ENCODE measurements at places on chromosomes 6 and 20.

DNA sequence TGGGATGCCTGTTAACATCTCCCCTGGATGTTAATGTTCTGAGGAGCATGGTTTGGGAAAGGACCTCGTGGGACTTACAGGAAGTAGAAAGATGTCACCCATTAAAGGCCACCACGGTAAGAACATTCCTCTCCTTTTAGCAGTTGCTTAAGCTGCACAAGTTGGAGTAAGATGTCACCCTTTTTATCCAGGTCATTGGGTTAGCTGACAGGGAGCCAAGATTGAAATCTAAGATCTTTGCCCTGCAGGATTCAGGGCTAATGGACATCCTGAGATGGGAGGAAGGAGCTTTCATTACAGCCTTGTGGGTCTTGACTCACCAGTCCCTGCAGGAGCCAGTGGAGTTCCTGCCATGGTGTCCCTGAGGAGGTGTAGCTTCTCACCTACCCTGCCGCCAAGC, 22.1 kb downstream of the PABPC1L start:
- no peak overlapping the region for H3K4me3 ChIP-seq
- no peak for DNase-seq

DNA sequence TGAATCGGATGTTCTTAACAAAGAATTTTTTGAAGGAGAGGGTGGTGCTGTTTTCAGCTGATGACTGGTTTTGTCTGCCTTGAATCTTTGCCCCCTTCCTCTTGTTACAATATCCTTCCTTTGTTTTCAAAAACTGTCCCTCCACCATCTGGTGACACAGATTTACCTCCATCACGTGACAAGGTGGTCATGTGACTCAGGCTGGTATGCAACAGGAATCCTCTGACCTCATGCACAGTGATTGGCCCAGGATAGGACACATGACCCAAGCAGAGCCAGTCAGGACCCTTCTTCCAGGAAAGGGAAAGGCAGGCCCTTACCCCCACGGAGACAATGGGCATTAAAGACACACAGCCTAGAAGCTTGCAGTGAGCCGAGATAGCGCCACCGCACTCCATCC, 84.7 kb upstream of the MC3R start:
- no peaks in the 10 kb centered on the region for H3K36me3 ChIP-seq
- no peaks in the 10 kb centered on the region for H3K4me1 ChIP-seq
- H3K27me3 ChIP-seq = no peaks in the 10 kb centered on the region

DNA sequence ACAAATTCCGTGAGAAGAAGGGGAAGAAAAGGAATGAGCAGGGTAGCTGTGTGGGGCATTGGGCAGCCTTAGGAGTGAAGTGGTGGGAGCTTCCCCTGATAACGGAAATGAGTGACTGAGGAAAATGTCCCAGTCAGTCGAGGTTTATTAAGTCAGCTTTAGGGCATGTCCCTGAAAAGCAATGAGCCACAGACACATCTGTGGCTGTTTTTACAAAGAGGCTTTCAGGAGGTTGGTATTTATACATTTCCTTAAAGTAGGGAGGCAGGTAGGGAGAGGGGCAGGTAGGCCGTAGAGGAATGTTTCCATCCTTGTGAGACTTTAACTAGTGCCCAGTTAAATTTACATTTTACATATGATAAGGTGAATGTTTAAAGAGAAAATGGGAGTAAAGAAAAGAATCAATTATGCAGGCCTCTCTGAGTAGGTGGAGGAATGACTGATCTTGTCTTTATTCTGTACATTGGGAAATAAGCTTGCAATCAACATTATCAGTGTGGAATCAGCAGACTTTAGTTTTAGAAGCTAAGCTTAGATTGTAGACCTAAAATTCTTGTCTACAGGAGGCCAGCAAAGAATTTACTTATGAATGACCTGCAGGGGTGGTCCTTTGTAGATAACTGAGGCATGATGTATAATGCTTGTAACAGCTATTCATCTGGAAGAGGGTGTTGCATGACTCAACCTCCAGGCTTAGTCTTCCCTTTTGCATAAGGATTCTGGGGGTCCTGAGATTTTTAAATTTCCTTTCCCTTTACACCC, 18.5 kb downstream of the SLC22A2 start:
- H3K4me1 ChIP-seq = no peaks in the 10 kb centered on the region
- no peaks in the 10 kb centered on the region for H3K27me3 ChIP-seq
- no peaks in the 10 kb centered on the region for H3K36me3 ChIP-seq
- DNase-seq = no peak
- H3K4me3 ChIP-seq = no peak overlapping the region
- H3K27ac ChIP-seq = no peak overlapping the region

DNA sequence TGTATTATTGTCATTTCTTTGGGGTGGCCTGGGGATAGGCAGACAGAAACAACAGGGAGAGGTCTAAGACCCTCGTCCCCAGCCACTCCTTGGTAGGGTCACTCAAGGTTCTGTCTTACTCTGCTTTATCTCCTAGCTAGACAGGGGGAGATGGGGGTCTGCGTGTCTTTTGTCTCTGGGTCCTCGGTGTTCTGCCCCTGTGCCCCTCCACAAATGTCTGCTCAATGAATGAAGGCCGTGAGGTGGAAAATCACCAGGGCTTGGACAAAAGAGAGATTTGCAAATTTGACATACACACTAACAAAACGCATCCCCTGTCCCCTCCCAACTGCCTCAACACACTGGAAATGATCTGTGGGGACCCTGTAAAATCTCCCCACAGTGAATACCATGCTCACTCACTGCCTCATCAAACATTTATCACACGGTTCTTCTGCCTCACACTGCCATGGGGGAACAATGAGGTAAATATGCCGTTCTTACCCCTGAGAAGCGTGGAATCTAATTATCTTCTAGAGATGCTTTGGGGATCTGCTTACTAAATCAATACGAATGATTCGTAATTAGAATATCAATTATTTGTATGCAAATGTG, 13.2 kb upstream of the VAPB start:
- no peaks in the 10 kb centered on the region for H3K4me1 ChIP-seq
- no peak overlapping the region for H3K27ac ChIP-seq
- H3K27me3 ChIP-seq = no peaks in the 10 kb centered on the region
- no peak for DNase-seq
- no peak overlapping the region for H3K4me3 ChIP-seq

- no peaks in the 10 kb centered on the region for H3K27me3 ChIP-seq
- no peak overlapping the region for H3K27ac ChIP-seq
- no peaks in the 10 kb centered on the region for H3K36me3 ChIP-seq
- DNase-seq = no peak
Measured at GRCh38 chr6:54173089-54173488, 61.8 kb downstream of the MLIP start.

Data from GM12878 (cell line).